NCI-H524 treated with DMSO at 0.1 percent for 48 hours (cell line): ENCODE measurements at places on chromosomes 4 and X.

DNA sequence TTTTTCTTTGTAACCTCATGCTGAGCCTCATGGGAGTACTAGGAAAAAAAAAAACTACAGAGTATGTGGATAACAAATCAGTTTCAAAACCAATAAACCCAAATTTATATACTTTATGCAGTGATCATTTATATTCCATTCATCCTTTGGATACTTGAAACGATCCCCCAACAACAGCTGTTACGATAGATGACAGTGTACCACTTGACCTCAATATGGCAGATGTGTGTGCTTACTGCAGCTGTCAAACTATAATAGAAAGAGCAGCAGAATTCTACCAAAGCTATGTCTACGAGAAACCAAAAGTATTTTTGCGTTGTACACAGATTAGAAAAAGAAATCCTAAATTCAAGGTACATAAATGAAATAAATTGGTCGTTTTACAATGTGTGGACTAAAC is 337.8 kb downstream of the PDGFC start:
- DNase-seq: peak; percentile 45

- no peak for DNase-seq
These were observed 552.7 kb downstream of the ZNF674 start for GRCh38 chrX:45992402-45993123.

GRCh38 chrX:15497865-15498264 is 2.7 kb upstream of the BMX start:
- DNase-seq: no peak

DNA sequence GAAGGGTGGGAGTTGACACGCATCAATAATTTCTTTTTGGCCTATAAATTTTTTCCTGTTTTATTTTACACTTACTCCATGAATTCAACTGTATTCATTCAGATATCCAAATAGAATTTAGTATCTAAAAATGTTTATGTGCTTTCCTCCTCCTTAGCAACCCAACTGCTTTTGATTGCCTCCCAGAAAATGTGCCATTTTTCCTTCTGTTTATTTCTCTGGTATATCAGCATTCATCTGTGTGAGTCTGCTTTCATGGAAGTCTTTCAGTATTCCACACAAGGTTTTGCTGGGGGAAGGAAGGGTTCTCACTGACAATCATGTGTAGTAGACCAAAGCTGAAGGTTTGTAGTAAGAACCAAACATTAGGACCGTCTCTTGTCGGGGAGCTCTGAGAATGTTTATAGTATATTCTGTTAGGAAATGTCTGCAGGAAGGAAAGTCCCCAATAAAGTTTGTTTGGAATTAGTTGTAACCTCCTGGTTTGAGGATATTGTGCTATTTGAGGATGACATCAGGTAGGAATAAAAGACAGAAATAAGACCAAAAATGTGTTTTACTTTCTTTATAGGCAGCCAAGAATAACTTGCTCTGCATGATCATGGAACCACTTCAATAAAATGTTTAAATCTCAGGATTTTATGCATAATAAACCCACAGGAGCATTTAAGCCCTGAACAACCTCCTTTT is 673.6 kb upstream of the INTU start:
- DNase-seq: no peak

GRCh38 chr4:113641025-113641431 is 120.5 kb downstream of the CAMK2D start:
- no peak for DNase-seq

DNA sequence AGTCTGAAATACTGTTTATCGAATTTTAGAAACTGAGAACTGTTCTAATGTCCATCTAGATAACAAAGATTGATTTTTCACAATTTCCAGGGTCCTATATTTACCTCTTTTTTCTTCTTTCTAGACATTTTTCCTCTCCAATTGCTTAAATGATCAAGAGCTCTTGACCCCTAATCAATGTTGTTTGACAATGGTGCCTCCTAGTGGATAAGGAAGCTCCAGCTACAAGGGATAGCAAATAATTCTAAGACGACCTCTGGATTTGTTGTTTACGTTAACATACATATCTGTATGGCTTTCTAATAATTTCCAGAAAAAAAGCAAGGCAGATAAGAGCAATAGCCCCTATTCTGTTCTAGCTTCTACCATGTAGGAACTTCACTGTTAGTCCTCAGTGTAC is 35.8 kb downstream of the GPR82 start:
- DNase-seq: no peak

GRCh38 chrX:24026432-24026831 is 554 bp downstream of the KLHL15 start:
- DNase-seq: no peak

DNA sequence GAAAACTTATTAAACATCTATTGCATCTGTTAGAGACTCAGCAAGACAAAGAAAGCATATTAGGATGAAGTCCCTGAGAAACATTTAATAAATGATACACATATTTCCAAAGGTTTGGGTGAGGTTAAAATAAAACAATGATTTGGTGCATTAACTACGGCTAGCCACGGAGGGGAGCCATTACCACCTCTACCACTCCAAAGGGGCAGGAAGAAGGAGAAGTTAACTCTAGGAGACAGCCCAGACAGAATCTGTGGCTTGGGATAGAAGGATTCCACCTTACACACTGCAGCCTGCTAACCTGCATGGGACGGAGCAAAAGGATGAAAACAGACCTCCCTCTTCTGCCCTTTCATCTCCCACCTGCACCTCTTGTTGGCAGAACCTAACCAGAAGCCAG is 189.1 kb upstream of the C1QTNF7 start:
- no peak for DNase-seq

GRCh38 chr4:76622717-76623116 is 187.7 kb downstream of the SHROOM3 start:
- no peak for DNase-seq

DNA sequence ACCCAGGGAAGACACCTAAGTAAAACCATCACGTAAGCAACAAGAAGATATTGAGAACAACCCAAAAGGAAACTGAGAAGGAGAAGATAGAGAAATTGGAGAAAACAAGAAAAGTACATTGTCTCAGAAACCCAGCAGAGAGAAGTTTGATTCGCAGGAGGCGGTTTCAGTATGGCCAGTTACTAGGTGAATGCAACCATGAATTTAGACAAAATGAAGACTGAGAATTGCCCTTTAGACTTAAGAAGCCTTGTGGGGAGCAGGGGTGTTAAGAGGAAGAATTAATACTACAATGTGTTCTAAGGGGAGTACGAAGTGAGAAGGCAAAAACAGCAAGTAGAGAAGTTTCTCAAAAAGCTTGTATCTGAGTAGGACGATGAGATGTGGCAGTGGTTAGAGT is 229.3 kb upstream of the NEIL3 start:
- no peak for DNase-seq

- no peak for DNase-seq
These were observed 2.5 kb downstream of the DCK start for GRCh38 chr4:70996018-70996360.

GRCh38 chrX:113370006-113370405 is 529.4 kb upstream of the AMOT start:
- no peak for DNase-seq

GRCh38 chr4:76590798-76591281 is 155.8 kb downstream of the SHROOM3 start:
- no peak for DNase-seq

DNA sequence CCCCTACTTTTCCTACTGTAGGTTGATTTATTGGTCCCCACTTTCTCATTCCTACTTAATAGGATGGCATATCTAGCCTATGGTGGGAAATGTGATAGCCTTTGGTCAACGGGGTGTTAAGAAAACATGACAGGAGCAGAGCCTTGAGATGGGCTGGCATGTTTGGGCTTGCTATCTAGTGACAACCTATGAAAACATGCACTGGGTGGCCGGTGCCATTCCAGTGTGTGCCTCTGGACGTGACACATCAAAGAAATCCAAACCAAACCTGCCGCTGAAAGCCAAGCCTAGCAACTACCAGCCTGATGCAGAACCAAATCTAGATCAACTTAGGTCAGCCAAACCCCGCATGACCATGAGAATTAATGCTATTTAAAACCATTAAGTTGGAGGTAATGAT is 317.6 kb downstream of the DMD start:
- DNase-seq: no peak

DNA sequence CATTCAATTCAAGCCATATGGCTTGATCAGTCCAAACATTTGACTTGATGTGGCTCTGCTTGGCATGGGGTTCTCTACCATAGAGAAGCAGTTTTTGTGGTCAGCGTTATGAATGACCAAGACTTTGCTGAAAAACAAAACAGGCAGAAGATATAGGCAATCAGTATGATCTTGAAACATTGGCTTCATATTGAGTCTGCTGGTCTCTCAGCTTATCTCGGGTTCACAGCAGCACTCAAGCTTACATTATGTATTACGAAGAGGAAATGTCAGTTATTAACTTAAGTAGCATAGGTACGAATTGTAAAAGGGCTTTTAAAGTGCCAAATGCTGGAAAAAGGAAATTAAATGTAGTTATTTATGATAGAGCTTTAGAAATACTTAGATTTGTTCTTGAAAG is 99.0 kb downstream of the AFF2 start:
- DNase-seq: no peak

GRCh38 chr4:134518574-134519217 is 317.1 kb upstream of the PABPC4L start:
- DNase-seq: no peak

DNA sequence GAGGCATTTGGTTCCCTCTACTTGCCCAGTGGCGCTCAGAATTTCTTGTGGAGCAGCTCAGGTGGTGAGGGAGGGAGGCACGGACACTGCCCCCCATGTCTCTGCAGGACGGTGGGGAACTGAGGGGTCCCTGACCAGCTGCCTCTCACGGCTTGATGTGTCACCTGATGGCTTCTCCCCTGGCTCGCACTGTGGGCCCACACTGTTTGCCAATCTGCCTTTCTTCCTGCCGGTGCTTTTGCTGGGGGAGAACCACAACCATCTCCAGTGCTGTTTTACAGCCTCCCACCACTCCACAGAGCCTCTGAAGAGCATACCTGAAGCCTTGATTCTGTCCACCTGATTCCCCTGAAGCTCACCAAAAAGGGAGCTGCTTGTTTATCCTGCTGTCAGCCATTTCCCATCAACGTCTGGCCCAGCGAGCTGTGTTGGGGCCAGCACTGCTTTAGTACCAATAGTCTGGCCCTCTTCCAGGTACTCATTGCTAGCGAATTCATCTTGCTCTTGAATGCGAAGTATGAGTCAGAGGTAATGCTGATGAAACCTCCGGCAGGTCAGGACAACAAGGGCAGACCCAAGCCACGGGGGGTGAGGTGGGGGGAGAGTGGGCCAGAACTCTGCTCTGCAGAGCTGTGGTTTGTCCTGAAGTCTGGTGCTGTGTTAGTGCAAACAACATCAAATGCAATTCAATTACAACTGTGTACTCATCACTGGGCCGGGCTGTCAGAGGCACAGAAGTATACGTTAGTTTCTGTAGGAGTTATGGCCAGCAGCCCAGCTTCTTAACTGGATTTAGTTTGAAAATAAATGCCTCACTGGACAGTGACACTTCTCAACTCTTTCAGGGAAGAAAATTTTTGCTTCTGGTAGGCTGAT is 208.3 kb upstream of the JADE1 start:
- DNase-seq: no peak

- peak; percentile 11 for DNase-seq
These were observed 23.1 kb downstream of the AFF2 start for GRCh38 chrX:148523303-148524080.

DNA sequence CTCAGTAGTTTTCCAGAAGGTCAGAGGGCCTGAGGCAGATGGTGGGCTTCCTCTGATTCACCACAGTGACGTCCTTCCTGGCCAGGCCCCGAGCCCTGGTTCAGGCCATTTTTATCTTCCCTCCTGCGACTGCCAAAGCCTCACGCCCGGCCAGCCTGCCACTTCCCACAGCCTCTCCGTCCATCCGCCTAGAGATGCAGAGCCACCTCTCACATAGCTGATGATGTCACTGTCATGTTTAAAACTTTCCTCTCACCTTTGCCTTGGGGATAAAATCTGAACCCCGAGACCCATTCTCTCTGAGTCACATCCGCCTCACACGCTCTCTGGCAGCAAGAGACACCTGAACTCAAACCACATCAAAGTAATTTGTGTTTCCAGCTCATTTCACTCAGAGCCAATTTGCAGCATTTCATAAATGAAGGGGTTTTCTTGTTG is 175.3 kb downstream of the QDPR start:
- no peak for DNase-seq

DNA sequence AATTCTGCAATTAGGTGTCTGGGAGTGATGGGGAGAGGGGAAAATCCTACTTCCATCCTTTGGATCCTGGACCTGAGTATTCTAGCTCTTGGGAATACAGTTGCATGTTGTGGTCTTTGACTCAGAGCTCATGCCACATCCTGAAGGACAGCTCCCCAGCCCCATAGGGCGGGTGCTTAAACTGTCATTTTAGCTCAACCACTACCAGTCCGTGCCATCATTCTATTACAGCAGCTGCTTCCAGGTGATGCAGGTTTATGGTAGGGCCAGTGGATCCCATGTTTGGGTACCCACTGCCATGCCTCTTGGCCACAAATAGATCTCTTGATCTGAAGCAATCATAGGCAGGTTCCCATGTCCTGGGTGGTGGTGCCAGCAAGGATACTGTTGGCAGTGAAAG is 34.7 kb downstream of the CCKAR start:
- DNase-seq: no peak

GRCh38 chr4:151658959-151659600 is 101.7 kb downstream of the GATB start:
- no peak for DNase-seq

GRCh38 chr4:30399476-30399875 is 320.7 kb upstream of the PCDH7 start:
- no peak for DNase-seq

GRCh38 chrX:38500141-38500540 is 61.2 kb upstream of the TSPAN7 start:
- DNase-seq: no peak

GRCh38 chrX:100409610-100410590 is at the start of gene PCDH19:
Gene PCDH19, minus strand, starts transcription at chrX:100410273. Its CDS starts 1,676 bp downstream, at chrX:100408597.
- DNase-seq: peak; percentile 69

DNA sequence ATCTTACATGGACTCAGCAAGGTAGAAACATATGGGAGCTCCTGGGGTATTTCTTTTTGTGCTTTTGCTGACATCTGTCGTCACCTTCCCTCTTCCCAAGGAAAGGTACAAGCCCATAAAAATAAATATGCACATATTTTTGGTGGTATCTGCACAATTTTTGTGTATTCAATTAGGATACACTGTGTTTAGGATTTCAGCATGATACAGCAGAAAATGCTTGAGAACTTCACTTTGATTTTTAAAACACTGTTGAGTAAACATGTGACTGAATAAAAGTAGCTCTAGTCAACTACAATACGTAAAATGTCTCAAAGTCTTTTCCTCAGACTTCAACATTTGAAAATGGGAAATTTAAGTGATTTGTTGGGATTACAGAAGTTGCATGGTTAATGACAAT is 99.4 kb upstream of the SPANXC start:
- no peak for DNase-seq

GRCh38 chr4:14018191-14018853 is 390.8 kb upstream of the BOD1L1 start:
- no peak for DNase-seq

- DNase-seq: no peak
These were observed 75.2 kb downstream of the PJA1 start for GRCh38 chrX:69090022-69090421.
